Stimulated activated CD4-positive, alpha-beta T cell treated with anti-CD3 and anti-CD28 coated beads, Interleukin-1b, Interleukin-23, amount 100 ng/mL, for 1 hour (primary cell): ENCODE measurements at places on chromosomes 16 and 17.

DNA sequence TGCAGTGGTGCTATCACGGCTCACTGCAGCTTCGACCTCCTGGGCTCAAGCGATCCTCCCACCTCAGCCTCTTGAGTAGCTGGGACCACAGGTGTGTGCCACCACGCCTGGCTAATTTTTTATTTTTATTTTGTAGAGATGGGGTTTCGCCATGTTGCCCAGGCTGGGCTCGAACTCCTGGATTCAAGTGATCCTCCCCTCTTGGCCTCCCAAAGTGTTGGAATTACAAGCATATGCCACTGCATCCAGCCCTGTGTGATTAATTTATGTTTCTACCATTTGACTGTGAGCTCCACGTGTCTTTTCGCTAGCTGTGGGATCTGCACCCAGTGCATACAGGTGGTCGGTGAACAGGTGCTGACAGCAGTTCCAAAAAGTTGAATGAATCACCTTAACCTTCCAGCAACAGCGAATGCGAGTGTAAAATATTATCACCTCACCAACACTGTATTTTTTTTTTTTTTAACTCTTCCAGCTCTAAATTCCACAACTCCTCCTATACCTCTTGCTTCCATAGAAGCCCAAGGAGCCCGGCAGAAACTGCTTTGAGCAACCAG lies 484 bp upstream of the NUDT7 start:
- no peak for DNase-seq

DNA sequence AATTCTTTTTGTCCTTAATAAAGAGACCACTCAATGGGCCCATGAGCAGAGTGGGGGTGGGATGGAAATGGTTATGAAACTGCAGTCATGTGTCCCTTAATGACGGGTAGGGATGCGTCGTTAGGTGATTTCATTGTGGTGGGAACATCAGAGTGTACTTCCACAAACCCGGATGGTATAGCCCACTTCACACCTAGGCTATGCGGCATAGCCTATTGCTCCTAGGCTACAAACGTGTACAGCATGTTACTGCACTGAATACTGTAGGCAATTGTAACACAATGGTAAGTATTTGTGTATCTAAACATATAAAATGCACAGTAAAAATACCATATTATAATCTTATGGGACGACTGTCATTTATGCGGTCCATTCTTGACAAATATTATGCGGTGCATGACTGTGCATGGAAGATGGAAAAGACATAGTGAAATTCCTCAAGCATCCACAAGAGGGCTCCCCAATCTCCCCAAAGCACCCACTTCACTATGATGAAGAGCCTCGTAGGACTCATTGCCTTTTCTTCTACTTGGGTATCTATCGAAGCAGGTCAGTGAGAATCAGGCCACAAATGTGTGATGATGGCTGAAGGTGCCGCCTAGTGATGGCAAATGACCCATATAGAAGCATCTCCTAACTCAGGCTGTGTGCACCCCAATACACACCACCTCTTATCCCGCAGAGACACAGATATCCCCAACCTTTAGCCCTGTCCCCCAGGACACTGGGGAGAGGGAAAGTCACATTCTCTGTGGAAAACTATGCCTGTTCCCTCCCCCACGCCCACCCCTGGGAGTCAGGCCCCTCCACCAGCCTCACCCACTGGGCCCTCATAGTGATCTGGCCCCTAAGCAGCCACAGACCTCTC lies 43.5 kb downstream of the TBX21 start:
- DNase-seq: no peak

DNA sequence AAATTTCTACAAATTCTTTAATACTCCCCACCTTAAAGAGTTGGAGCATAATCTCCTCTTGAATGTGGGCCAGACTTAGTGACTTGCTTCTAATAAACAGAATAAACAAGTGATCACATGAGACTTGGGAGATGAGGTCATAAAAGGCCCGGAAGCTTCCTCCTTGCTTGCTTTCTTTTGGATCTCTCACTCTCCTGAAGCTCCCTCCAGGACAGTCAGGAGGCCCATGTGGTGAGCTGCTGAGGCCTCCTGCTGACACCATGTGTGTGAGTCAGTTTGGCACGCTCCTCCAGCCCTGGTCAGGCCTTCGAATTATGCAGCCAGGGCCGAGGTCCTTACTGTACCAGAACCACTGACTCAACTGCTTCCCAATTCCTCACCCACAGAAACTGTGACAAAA lies 53.2 kb downstream of the NDEL1 start:
- DNase-seq: no peak

DNA sequence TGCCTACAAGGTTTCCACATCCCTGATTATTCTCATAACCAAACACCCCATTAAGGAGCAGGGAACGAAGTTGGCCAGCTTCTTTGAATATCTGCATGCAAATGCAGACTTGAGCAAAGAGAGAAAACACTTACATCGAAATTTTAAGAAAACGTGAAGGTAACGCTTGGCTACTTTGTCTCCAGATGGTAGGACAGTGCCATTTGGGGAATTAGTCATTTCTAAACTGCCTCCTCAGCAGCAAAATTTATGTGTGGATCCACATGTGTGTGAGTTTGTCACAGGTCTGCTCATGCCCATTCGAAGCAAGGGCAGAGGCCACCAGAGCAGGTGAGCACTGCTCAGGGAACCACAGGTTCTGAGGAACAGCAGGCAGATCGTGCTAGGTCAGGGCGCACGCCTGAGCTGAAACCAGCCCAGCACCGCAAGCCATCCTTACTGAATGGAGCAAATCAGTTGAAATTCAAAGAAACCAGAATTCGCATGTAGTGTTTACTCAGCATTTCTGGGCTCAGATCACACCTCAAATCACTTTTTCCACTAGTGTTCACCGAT lies 80.1 kb downstream of the SOCS1 start:
- no peak for DNase-seq

DNA sequence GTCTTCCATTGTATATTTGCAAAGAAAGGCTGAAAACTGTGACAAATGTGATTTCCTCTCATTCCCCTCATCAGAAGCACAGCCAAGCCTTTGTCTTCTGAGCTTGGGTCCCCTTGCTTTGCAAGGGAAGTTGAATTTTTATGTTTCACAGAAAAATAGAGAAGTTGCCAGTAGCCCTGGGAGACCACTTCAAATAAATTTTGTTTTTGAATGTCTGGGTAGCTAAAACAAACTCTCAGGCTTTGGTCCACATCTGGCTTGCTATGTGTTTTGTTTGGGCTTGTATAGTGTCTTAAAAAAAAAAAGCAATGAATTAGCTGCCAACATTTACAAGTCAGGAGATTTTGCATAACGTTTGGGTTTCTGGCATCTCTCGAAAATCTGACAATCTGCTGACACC lies 24.1 kb downstream of the PIK3R6 start:
- no peak for DNase-seq

GRCh38 chr16:83137326-83137781 lies 510.6 kb downstream of the CDH13 start:
- DNase-seq: no peak

- no peak for DNase-seq
Observed at GRCh38 chr17:7656958-7657609, 6.4 kb downstream of the ATP1B2 start.

DNA sequence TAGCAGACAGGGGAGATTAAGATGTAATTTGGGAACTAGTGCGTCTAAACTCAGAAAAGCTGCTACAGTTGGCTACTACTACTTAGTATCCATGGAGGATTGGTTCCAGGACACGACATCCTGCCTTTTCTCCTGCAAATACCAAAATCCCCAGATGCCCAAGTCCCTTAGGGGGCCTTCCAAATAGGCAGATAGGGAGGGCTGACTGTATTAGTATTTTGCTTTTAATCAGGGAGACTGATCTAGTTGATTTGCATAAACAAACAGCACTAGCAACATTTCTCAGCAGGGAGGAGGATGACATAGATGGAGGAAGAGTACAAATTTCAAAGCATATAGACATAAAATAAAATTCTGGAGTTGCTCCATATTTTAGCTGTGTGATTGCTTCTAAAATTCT lies 621.6 kb upstream of the GOT2 start:
- no peak for DNase-seq

DNA sequence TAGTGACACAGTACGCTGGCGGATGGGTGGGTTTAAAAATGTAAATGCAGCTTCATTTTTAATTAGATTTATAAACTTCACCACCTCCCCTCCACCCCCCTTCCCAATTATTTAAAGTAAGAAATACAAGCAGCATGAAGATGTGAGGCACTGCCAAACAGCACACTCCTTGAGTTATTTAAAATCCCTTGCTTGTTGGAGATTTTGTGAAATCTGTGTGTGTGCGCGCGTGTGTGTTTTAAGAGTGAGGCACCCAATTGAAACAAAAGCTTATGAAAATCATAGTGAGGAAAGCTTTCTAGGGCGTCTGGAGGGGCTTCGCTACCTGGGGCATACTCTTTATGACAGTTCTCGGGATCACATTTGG lies 219.6 kb upstream of the IRX3 start:
- DNase-seq: no peak

GRCh38 chr16:58086381-58087208 lies 42.6 kb downstream of the CFAP20 start:
- DNase-seq: no peak
